NCI-H345 (cell line): ENCODE measurements at places on chromosomes 16 and 17.

GRCh38 chr16:3612510-3613466, 1.4 kb upstream of the SLX4 start:
- no peak for DNase-seq

DNA sequence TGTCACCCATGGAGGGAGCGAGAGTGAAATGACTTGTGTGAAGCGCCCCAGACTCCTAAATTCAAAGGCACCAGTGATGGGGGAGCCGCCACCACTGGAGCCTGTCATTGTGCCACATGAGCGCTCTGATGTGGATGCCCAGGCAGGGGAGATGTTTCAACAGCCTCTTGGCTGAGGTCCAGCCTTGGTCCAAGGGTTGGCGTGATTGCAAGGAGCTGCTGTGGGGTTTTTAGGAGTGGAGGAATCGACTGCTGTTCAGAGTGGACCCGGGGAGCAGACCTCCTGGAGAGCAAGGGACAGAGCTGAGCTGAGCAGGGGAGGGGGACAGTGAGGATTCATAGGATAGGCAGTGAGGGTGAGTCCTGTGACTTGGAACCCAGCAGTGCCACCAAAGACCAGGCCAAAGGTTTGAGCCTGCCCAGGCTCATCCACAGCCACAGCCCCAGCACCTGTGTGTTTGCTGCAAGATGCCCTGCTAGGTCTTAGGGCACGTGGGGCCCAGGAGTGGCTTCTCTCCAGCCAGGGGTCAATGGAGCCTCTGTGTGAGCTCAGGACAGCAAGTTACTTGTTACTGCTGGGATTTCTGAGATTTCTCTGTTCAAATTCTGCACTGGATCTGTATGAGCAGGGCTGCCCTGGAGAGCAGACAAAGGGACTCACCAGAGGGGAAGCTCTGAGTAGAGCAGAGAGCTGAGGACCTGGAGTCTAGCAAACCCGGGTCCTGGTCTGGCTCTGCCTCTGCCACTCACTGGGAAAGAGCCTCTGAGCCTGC, 20.3 kb downstream of the RHBDL3 start:
- no peak for DNase-seq

DNA sequence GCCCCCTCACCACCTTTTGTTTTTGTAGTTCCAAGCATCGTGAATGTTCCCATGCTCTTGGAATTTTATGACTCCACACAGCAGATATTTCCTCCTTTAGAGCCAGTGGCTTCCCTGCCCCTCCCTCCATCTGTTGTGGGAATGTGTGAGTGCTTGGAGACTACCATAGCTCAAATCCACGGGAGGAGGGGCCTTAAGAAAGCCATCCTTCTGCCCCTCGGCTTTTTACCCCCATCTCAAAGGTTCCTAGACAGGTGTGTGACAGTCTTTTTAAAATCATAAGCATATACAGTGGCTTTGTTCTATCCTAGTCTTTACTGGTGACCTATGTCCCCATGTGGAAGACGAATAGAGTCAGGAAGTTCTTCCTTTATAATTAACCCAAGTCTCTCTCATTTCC, 47.2 kb downstream of the YPEL2 start:
- DNase-seq, result no peak

DNA sequence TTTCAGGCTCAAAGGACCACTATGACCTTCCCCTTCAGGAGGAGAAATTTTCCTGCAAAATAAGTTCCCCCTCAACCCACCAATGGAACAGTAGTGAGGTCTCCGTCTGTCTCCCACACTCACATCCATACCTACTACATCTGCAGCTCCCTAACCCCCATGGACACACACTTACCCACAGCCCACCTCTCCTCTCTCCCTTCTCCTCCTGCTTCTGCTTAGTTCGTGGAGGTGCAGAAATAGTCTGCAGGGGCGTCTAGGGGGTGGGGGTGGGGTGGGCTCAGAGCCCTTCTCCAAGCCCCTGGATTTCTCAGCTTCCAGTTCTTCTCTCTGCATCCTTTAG, 8.9 kb downstream of the HOXB4 start:
- no peak for DNase-seq

DNA sequence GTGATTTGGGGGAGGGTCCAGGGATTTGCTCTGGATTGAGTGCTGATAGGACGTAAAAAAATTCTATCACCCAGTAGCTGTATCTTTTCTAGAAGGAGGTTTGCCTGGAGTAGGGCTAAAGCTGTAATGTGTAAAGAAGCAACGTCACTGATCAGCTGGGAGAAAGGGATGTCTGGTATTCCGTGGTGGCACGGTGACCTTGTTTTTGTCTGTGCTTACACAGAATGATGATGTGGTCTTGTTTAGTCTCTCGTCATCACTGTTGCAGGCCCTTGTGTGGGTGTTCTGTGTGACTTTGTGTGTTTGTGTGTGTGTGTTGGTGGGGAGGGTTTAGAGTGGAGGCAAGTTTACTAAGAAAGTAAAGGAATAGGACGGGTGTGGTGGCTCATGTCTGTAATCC, 22.5 kb upstream of the ARHGAP17 start:
- DNase-seq, result no peak

DNA sequence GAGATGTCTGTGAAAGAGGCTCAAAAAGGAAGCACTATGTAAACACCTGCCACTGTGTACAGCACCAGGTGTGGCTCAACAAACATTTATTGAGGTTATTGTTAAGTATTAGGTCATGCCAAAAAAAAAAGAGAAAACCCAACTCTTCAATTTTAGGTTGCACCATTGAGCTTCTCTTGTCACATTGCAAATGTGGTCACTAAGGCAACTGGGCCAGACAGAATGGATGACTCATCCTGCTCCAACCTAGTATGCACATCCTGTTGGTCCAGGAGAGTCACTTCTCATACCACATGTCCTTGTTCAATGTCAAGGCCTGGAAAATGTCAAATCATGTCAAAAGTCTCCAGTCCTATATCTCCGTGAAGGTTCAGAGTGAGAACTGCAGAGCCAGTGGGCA, 25.0 kb downstream of the HOXB1 start:
- DNase-seq, result peak; percentile 97

- DNase-seq, result peak; percentile 9
These were observed 9.5 kb downstream of the TBX21 start for GRCh38 chr17:47742319-47743181.

DNA sequence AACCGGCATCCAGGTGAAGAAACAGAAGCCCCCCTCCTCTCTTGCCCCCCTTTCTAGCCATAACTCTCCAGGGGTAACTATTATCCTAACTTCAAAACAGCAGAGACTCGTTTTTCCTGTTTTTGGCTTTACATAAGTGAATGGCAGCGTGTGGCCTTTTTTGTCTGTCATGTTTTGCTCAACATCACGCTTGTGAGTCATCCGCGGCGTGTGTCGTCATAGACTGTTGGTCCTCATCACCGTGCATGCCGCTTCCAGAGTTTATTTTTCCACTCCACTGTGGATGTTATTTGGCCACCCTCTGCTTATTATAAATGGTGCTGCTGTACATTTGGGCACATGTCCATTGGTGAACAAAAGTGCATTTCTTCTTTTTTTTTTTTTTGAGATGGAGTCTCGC, 52.6 kb downstream of the ERN1 start:
- peak; percentile 72 for DNase-seq

- no peak for DNase-seq
These were observed 446.7 kb downstream of the HS3ST3B1 start for GRCh38 chr17:14747603-14747950.
